ENCODE measurements at places on chromosomes 2 and 18. TPM values are rescaled to one million over a fixed set of nuclear protein-coding genes. Genes with fewer than 3 reads are reported as not detected.

- no peak for DNase-seq
Measured at GRCh38 chr2:197359859-197360258, 49.3 kb upstream of the ANKRD44 start.

GRCh38 chr2:15766303-15766861, 174.0 kb upstream of the MYCN start:
- DNase-seq: no peak

GRCh38 chr2:59957504-59957903, 596.0 kb downstream of the BCL11A start:
- no peak for DNase-seq

DNA sequence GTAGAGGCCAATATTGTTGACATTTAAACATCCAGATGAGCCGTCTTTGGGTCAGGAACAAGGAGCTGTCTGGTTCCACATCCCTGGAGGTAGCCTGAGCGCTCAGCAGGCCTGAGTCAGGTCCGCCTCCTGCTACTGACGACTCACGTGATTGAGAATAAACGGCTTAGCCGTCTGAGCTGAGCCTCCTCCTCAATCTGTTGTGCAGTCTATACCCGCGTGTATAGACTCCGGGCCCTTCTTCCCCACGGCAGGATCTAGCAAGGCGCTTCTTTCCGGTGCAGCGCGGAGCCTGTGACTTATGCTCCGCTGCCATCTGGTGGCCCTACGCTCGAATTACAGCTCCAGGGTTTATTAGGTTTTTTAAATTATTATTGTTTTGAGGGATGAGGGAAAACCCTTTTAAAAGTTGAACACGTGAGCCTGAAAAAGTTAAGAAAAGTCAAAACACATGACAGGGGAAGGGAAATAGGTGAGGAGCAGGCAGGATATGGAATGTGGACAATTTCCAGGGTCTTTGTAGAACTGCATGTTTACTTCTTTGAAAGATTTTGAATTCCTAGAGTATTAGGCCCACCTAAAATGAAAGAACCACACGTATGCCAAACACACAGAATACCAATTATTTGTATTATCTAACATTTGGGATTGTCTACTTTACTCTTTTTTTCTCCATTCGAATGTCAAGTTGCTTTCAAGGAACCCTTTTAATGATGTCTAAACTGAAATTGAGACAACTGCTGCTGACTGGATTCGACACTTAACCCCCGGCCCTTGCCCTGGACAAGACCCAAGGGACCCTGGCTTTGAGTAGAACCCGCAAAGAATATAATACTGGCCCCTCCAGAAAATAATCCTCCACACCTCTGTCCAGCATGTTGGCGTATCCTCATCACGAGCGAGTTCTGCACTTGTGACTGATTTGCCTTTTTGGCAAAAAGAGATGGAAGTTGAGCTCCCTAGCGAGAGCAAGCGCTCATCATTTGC, 112.4 kb upstream of the ZNF236 start:
- DNase-seq: peak; percentile 33

GRCh38 chr2:237126519-237127174, 41.0 kb downstream of the COPS8 start:
- no peak for DNase-seq

GRCh38 chr2:42281416-42282081, 79.5 kb downstream of the COX7A2L start:
- no peak for DNase-seq

The SLC5A7 gene
- not detected for total RNA-seq

The SERPINB10 gene
- total RNA-seq: not detected

All from glomerular endothelial cell (primary cell).